ENCODE measurements at places on chromosomes 12 and 14.

DNA sequence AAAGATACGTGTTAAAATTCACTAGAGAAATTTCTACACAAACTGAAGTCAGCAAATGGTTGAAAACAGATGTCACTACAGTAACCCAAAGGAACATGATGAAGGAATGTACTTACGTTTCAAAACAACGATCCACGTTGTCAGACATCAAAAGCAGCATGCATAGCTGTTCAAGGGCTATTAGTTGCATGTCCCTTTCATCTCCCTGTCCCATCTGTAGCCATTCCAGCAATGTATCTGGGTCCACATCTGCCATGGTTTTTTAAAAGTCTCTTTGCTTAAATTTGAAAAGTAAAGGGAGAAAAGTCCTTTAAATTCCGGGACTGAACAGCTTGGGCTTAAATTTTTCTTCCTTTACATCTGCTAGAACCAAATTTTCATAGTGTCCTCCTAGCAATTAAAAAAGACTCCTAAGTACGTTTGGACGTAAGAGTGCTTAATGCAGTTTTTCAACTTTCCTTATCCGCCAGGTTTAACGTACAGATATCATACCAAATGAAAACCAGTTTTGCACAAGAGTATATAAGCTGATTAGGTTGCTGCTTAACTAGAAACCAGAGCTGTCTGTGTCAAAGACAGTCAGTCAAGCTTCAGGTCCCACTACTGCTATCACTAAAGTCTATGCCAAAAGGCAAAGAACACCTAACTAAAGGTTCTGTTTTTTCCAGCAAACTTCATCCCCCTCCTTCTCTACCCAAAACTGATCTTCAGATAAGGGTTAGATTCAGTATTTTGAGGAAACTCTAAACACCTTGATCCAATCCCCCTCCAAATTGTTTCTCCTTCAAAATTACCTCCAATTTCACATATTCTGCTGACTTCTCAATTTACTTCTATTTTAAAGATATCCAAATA lies 1.7 kb downstream of the HECTD1 start:
- peak; percentile 33 for DNase-seq

DNA sequence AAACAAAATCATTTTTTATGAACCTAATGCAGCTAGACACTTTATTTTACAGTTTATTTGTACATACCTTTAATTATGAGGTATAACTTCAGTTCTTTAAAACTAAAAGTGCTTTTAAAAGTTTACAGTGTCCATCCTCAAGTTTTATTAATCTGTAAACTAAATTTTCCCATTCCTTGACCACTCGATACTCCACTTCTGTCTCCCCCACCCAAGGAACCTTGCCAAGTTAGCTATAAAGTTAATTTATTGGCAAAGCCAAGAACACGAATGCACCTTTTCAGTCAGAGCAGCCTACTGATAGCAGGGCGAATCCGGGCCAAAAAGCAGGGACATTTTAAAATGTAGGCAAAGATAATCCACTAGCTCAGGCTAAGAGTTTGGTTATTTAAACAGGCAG lies 29.6 kb downstream of the NAA30 start:
- no peak for DNase-seq

- no peak for DNase-seq
Measured at GRCh38 chr12:96334502-96334901, 65.7 kb downstream of the CDK17 start.

DNA sequence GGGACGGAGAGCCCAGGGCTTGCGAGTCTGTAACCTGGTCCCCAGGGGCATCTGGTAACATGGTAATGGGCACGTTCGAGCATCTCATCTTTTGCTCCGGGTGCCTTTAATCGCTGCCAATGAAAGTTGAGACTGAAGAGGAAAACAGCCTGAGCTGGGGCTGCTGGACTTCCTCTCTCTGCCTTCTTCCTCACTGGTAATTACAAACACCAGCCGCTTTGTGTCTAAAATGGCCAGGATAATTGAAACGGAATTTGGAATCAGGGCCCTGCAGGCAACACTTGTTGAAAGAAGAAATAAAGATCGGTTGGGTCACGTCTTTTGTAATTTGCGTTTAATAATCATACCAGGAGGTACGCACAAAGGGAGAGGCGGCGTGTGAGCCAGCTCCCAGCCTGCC lies 51.5 kb upstream of the GPATCH2L start:
- no peak for DNase-seq
